ENCODE measurements at places on chromosomes 6 and 20.

GRCh38 chr20:52096117-52096516, 95.5 kb downstream of the ZFP64 start:
- no peak for ATAC-seq

DNA sequence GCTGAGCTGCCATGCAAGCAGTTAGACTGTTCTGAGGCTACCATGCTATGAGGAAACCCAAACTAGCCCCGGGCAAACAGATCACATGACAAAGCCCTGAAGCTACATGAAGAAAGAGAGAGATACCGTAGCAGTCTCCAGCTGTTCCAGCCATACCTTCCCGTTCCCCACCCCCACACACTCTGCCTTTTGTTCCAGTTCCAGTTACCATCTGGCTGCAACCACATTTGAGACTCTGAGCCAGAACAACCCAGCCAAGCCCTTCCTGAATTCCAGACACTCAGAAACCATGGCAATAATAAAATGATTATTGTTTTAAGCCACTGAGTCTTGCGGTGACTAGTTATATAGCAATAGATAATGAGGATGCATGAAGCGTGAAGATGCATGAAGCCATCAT, 28.3 kb downstream of the RIN2 start:
- ATAC-seq = no peak

GRCh38 chr6:89716532-89716931, 78.0 kb upstream of the LYRM2 start:
- no peak for ATAC-seq

GRCh38 chr20:34343458-34344211, 19.4 kb upstream of the ITCH start:
- ATAC-seq = no peak

DNA sequence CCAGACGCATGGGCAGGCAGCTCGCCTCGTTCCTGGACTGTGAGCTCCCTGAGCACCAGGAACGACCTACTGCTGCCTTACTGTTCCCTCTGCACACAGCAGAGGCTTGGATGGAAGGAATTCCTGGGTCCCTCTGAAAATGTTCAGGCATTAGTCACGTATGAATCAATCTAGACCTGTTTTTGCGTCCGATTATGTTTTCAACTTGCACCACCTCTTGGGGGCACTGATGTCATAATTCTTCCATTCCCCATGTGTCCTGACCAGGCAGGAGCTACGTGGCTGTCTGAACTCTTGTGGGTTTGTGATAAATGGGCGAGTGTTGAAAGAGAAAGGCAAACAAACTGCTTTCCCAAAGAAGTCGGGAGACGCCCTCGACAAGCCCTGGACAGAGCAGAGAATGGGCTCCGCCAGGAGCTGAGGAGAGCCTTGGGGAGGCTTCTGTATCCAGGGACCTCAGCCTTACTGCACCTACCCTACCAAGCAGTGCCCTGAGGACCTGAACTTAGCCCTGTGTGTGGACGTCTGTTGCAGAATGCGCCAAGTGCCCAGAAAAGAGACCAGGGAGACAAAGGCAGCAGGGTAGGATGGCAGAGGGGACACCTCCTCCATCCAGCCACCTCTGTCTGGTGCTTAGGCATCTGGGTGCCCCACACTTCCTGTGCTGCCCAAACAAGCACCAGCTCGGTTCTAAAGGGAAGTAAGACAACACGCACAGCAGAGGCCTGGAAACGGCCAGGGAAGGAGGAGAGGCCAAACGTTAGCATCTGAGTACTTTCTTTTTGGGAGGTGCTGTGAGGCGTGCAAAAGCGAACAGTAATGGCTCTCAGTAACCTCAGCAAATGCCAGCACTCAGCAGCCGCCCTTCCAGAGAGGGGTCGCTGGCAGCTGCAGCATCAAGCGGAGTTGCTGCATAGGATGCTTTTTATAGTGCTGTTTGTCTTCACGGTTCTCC, 124.2 kb downstream of the LY86 start:
- ATAC-seq = peak; percentile 68

GRCh38 chr6:143449714-143450452, 612 bp downstream of the ADAT2 start:
- ATAC-seq = no peak

GRCh38 chr20:38402089-38402488, 33.0 kb downstream of the SNHG17 start:
- ATAC-seq = no peak

DNA sequence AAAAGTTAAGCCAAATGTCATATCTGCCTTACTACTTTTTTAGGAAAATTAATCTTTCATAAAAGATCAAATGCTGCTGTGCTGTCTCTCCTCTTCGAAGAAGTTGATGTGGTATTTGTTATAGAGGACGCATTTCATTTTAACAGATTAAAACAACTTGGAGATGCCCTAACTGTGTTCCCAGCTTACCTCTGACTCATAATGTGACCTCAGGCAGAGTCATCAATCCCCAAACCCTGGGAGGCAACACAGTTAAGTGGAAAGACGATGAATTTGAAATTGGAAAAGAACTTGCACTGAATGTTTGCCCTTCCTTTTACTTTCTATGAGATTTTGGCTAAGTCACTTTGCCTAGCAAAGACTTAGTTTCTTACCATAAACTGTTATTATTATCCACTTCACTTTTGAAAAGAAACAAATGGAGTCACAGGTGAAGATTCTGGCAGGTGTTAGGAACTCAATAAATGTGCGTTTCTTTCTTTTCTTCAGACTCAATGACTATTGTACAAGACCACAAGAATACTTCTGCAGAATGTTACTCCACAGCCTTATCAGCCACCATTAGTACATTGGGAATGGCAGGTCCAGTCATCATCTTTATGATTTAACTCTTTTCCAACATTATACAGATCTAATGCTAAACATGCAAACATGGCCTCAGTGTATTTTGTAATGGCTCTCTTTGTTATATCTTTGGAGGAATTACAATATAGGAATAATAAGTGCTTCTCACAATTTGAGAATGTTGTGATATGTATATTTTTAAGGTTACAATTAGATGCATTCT, 102.6 kb downstream of the COL21A1 start:
- ATAC-seq = no peak

DNA sequence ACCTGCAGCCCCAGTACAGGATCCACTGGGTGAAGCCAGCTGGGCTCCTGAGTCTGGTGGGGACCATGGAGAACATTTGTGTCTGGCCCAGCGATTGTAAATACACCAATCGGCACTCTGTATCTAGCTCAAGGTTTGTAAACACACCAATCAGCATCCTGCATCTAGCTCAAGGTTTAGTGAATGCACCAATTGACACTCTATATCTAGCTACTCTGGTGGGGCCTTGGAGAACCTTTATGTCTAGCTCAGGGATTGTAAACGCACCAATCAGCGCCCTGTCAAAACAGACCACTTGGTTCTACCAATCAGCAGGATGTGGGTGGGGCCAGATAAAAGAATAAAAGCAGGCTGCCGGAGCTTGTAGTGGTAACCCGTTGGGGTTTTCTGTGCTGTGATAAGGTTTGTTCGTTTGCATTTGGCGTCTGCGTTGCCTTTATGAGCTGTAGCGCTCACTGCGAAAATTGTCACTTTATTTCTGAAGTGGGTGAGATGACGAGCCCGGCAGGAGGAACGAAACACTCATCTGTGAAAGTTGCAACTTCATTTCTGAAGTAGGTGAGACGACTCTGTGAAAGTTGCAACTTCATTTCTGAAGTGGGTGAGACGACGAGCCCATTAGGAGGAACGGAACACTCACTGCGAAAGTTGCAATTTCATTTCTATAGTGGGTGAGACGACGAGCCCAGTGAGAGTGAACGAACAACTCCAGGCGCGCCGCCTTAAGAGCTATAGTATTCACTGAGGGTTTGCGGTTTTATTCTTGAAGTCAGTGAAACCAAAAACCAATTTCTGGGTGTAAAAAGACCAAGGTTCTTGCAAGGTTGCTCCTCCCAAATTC, 31.1 kb downstream of the SERPINB6 start:
- peak; percentile 95 for ATAC-seq

GRCh38 chr6:12884983-12885382, 168.4 kb downstream of the PHACTR1 start:
- ATAC-seq = no peak

- ATAC-seq = no peak
Observed at GRCh38 chr6:113442040-113442439, 415.1 kb upstream of the MARCKS start.

DNA sequence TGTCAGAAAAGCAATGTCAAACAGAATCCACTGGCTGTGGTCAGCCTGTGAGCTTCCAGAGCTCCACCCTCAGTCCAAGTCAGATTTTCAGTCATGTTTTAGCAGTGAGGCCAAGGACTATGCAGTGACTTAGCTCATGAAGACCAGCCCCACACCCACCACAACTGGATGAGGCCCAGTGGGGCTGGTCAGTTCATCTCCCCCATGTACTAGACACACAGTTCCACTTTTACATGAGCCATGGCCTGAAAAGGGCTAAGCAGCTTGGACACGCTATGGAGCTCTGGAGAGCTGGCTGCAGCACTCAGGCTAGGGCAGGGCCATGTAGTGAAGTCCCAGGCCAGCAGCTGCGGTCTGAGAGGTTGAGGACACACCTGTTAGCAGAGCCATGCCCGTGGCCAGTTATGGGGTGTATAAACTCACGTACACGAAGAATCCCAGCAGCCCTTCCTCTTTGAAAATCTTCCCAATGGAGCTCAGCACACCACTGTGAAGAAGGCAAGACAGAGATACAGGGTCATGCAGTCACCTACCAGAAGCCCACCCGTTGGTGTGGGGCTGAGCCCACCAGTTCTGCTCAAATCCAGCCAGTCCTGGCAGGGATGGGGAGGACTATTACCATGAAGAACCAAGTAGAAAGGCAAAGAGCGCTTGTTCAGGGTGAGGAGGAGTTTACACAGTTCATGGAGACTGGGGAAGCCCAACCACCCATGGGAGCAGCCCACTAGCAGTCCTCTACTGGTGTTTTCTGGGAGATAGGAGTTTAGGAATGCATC, 10.6 kb downstream of the MTCH1 start:
- ATAC-seq = no peak

GRCh38 chr20:15594158-15594695, 979.0 kb downstream of the KIF16B start:
- no peak for ATAC-seq

GRCh38 chr6:33652002-33652401, 30.9 kb downstream of the ITPR3 start:
- no peak for ATAC-seq

DNA sequence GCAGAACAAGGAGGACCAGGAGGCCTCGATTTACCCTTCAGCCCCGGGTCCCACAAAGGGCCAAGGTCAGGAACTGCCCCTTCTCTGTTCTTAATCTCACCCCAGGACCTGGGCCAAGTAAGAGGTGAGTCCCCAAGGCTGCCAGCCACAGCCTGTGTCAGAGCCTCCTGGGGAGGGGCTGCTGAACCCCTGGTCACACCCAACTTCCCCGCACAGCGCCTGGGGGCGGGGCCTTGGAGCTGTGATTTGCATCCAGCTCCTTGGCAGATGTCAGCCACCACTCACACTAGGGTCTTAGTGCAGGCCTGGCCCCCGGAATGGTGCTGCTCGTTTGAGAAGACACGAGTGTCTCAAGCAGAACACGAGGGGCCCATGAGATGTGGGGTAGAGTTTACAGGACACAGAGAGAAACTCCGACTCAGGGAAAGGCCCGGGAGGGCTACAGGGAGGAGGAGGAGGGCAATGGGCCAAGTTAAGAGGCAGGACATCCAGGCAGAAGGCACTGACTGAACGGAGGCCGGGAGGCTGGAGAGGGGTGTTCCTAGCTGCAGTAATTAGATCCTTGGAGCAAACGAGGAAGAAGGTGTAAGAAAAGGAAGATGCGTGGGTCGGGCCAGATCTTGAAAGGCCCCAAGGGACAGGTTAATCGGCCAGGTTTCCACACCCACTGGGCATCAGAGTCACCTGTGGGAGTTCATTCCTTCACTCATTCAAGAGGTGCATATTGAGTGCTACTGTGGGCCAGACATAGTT, 26.9 kb downstream of the ZBP1 start:
- ATAC-seq = no peak

- no peak for ATAC-seq
Observed at GRCh38 chr6:81797591-81797990, 45.1 kb upstream of the TENT5A start.

- peak; percentile 52 for ATAC-seq
Observed at GRCh38 chr20:51766994-51767866, 960 bp downstream of the ATP9A start.

DNA sequence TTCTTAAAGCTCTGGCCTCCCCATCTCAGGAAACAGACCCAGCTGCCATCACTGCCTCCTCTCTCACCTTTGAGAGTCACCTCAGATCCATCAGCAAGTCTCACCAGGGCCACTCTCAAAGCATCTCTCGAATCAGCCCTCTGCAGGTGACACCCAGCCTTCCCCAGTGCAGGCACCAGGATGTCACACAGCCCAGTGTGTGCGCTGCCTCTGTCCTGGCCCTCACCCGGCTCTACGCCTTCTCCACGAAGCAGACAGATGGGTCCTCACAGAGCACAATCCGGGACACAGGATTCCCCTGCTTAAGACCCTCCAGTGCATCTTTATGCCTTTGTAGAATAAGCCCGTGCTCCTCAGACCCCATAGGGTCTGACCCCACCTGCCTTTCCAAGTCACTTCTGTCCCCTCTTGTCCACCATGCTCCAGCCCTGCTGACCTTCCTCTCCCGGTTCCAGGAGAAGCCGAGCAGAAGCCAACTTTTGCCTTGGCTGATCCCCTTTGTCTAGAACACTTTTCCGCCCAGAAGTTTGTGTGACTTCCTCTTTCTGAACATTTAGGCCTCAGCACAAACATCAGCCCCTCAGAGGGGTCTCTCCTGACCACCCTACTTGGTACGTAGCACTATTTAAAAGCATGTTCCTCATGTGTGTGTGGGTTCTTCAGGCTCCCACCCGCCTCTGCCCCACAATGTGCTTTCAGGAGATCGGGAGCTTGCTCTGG, 60.2 kb downstream of the PSMG4 start:
- ATAC-seq = no peak

DNA sequence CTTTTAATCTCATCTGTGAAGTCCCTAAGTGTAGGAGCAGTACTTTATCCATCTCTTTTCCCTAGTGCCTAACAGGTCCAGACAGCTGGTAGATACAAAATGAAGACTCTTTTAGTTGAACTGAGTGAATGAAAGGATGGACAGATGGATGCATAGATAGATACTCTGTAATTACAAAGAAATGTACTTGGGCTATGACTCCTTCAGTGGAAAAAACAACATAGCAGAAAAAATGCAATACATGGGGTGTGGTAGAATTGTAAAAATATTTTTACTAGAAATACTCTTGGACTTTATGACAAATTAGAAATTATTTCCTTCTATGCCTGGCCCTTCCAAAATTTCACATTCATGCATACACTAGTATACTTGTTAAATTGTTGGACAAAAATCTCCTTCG, 29.3 kb downstream of the KCNQ5 start:
- ATAC-seq = no peak
